ENCODE measurements at places on chromosomes 16 and 17. TPM values are rescaled to one million over a fixed set of nuclear protein-coding genes. Genes with fewer than 3 reads are reported as not detected.
A peak's percentile ranks its signal among the peaks of the same experiment; 100 is the strongest.

The SOX9 gene
- total RNA-seq = 33.8 TPM

The KRTAP1-1 gene
- total RNA-seq = not detected

DNA sequence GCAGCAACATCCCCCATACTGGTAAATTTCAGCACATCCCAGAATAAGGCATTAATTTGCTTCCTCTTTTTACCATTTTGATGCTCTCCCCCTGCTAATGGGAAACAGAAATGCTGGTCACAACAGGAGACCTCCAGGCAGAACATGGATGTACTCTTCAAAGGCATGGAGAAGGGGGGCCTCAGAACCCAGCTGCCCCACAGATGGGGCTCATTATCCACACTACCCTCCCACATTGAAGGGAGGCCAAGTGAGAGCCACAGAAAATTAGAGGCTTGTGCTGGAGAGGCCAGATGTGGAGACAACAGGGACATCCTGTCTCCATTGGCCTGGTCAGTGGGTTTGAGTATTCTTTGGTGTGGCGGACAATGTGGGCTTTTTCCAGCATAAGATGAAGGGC, 150.1 kb upstream of the CDH11 start:
- DNase-seq = no peak

- no peak for DNase-seq
Measured at GRCh38 chr17:17425591-17425990, 51.2 kb upstream of the MED9 start.

- no peak for DNase-seq
Measured at GRCh38 chr17:76170114-76170513, 29.1 kb upstream of the FOXJ1 start.

- DNase-seq = no peak
Measured at GRCh38 chr16:83306961-83307593, 500.7 kb upstream of the HSBP1 start.

- DNase-seq = no peak
Measured at GRCh38 chr16:3511286-3512180, 10.7 kb downstream of the CLUAP1 start.

DNA sequence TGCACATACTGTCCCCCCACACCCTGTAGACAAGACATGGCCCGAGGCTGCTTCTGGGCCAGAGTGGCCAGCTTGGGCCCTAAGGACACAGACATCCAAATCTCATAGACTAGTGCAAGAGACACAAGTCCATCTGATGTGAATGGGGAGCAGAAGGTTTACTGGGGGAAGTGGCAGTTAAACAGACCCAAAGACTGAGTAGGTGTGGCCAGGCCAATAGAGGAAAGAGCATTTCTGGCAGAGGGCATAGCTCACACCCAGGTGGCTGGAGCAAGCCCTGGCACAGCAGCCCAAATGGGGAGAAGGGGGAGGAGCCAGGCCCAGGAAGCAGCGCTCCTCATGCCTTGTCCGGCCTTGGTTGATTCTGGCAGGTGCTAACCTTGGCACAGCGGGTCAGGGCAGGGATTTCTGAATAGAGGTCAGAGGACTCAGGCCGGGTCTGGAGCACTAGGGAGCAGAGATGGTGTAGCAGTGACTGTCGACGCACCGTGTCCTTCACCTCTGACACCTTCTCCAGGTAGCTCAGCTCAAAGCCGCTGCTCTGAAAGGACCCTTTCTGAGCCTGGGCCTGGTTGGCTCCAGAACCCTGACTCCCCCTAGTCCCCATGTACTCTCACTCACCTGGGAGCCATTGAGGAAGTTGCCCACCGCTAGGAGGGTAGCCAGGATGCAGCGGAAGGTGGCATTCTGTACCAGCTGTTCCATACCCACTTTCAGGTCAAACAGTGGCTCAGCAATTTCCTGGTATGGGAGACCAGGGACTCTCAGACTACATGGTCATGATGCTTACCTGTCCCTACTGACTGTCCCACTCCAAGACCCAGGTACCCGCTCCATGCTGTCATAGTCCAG, 4.1 kb downstream of the TMEM208 start:
- no peak for DNase-seq

GRCh38 chr17:48297825-48298224, 132.2 kb downstream of the SKAP1 start:
- DNase-seq = no peak

- no peak for DNase-seq
Measured at GRCh38 chr17:7442142-7442541, 2.7 kb upstream of the CHRNB1 start.

GRCh38 chr17:82963104-82963950, 116.1 kb upstream of the METRNL start:
- DNase-seq = peak; percentile 49

Measured in astrocyte (in vitro differentiated cells and primary cell).